Activated CD8-positive, alpha-beta memory T cell treated with anti-CD3 and anti-CD28 coated beads, Interleukin-2, amount 10 ng/mL, durations not matched to agents 7 days and 5 days (primary cell): ENCODE measurements at places on chromosomes 1 and 21.

DNA sequence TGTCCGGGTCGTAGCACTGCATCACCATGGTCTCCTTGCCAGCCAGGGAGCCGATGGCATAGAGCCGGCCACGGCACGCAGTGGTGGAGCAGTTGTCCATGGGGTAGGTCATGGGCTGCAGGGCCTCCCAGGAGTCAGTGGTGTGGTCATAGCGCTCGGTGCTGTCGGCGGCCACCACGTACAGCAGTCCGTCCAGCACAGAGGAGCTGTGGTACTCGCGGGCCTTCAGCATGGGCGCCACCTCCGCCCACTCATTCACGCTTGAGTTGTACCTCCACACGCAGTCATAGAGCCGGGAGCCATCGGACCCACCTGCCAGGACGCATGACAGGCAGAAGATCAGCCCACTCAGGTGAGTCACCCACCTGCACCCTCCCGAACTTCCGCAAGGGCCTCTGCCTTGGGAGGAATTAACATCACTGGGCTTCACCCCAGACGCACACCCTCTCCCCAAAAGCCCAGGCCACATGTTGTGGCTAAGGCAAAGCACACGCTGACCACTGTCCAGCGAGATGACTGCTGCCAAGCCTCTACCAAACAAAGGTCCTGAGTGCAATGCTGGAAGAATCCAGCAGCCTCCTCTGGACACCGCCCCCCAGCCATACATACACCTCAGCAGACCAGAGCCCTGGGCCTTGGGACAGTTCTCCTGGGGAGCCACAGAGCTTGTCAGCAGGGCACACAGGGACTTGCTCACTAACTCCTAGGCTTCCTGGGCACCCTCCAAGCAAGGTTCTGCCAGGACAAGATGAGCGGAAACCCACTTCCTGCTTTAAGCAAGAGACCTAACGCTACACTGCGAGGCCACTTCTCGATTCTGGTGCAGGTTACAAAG is 3.3 kb downstream of the KLHL21 start:
- DNase-seq: peak; percentile 75

DNA sequence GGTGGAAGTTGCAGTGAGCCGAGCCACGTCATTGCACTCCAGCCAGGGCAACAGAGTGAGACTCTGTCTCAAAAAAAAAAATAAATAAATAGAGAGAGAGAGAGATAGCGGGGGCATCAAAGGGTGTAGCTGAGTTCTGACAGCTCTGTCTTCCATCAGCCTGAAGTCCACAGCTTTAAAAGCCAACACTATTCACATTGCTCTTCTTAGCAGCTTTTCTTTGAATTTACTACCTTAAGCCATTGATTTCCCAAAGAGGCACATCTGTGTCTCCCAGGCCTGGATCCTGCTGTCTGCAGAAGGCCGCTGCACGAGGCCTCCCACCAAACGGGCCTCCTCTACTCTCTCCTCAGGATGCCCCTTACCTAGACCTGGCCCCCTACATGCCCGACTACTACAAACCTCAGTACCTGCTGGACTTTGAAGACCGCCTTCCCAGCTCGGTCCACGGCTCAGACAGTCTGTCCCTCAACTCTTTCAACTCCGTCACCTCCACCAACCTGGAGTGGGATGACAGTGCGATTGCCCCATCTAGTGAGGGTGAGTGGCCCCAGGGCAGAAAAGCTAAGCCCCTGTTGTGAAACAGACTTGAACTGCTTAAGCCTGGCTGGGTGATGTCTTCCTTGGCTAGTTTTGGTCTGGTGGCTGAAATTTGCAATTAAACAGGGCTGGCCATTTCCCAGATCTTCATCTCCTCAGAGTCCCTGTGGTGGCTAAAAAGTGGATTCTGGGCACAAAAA is 16.5 kb upstream of the SLC25A34 start:
- no peak for DNase-seq

- DNase-seq: no peak
These were observed 760.2 kb downstream of the PLA2G4A start for GRCh38 chr1:187588917-187589316.

DNA sequence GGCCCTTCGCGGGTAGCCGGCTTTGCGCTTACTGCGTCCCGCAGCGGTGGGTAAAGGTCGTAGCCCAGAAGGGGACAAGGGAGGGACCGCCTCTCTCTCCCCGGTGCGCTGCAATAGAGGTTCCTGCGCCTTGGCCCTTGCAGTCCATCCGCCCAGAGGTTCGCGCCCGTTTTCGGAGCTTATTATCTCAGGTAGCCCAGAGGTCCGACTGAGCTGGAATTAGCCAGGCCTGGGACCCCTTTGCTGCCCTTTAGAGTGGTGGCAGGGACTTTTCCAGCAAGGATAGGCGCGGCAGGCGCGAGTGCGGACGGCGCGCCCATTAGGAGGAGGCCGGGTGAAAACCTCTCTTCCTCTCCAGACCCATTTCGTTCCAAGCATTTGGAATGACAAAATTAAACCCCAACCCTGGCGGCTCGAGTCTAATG is 5.0 kb downstream of the LHX4 start:
- no peak for DNase-seq

GRCh38 chr1:16162163-16162822 is 6.4 kb upstream of the EPHA2 start:
- peak; percentile 56 for DNase-seq

DNA sequence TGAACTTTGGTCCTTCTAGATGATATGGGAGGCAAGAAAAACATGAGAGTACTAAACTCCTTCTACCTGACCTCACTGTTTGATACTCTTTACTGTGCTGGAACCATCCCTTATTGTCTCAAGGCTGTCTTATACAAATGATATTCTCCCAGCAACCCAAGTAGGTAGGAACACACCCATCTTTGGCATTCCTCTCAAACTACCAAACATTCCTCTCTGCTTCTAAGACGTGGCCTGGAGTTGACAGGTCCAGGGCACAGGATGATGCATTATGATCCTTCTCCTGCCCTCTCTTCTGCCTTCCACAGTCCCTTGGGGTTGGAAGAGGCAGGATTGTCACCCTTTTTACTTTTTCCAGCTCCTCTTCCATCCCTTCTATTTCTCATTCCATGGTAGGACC is 90.5 kb downstream of the SPATA17 start:
- DNase-seq: no peak
